ENCODE measurements at places on chromosomes 5 and 9.
A peak's percentile ranks its signal among the peaks of the same experiment; 100 is the strongest.

- no peak for DNase-seq
Measured at GRCh38 chr9:98087420-98088354, 31.2 kb downstream of the NANS start.

DNA sequence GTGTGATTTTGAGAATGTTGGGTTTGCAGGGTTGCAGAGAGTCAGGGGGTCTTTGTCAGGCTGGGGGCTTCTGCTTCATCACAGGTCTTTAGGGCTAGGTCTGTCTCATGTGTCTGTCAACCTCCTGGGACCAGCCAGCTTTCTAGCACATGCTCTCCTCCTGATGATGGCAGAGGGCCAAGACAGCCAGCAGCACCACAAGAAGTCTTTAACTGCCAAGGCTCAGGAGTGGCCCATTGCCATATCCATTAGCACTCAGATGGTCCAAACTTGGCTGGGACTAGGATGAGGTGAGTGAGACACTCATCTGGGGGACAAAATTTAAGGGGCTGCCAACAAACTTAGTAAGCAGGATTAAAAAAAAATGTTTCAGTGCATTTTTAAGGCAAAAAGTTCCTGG is 384.2 kb upstream of the CDH10 start:
- DNase-seq, result no peak

GRCh38 chr9:33239921-33240320 is at the start of gene SPINK4:
TSS of gene SPINK4 (plus strand) at chr9:33240167. CDS start at chr9:33240209, 42 bp downstream.
- DNase-seq, result no peak

DNA sequence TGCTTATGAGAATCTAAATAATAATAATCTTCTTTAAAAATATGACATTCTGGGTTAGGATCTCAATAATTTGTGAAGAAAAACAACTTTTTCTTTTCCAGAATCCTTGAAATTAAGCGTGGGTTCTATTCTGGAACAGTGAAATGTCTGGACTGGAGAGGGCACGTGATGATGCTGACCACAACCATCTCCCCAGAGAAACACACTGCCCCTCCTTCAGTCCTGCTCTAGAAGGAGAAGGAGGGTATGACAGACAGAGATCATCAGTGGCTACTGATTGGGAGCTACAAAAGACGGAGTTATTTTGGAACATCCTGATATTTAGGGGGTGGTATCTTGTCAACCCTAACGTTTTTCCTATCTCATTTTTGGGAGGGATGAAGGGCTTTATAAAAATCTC is 40.2 kb downstream of the MEF2C start:
- no peak for DNase-seq

DNA sequence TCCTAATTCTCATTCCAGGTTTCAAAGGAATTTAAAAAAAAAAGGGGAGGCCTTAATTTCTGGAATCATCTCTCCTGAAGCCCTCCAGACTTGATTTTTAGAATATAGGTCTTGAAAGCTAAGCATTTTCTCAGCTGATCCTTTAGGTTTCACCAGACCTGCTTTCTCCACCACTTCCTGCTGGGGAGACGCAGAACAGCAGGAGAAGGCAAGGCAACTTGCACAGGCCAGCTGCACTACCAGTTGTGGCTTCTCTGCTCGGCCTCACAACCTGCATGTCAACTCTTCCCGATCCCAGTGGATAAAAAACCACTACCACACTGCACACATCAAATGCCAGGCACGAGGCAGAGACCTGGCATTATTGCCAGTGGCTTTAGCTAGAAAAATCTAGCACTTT is 119.8 kb downstream of the SIL1 start:
- DNase-seq, result no peak

- peak; percentile 37 for DNase-seq
Measured at GRCh38 chr9:84668196-84669012, 1.1 kb upstream of the NTRK2 start.

DNA sequence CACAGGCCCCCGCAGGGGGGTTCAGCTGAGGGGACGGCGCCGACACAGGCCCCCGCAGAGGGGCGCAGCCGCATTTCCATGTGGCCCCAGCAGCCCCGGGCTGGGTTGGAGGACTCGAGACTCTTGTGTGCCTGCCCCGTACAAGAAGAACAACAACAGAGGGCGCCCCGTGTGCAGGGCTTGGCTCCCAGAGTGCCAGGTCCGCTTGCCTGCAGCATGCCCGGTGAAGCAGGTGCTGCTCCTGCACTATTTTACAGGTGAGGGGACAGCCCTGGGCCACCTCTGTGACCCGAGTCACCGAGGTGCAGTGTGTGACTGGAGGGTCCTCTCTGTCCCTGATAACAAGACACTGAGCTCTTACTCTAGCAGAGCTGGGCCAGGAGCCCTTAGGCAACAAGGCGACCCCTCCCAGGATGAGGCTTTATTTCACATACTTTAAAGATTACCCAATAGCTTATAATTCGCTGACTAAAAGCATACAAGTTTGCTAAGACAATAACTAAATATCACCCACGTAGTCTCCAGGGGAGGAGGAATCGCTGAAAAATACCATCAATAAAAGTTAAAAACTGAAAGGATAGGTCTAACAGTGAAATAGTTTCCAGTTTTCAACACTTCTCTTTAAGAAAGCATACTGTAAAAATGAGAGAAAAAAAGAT is 41.7 kb upstream of the SLC9A3 start:
- no peak for DNase-seq

- peak; percentile 62 for DNase-seq
Measured at GRCh38 chr9:16410601-16411280, 459.7 kb downstream of the BNC2 start.

GRCh38 chr5:139919308-139919707 is 123.7 kb downstream of the PSD2 start:
- DNase-seq, result no peak

- DNase-seq, result no peak
Measured at GRCh38 chr5:149205625-149206523, 64.6 kb downstream of the ABLIM3 start.

GRCh38 chr5:35665096-35665495 is 47.4 kb downstream of the SPEF2 start:
- DNase-seq, result no peak

GRCh38 chr9:124593200-124593599 is 86.0 kb upstream of the NR5A1 start:
- no peak for DNase-seq

- no peak for DNase-seq
Measured at GRCh38 chr9:68949271-68950000, 64.5 kb downstream of the PRKACG start.

GRCh38 chr5:6125781-6126180 is 252.6 kb downstream of the MED10 start:
- no peak for DNase-seq

GRCh38 chr5:142115937-142116614 is 7.5 kb downstream of the NDFIP1 start:
- no peak for DNase-seq

DNA sequence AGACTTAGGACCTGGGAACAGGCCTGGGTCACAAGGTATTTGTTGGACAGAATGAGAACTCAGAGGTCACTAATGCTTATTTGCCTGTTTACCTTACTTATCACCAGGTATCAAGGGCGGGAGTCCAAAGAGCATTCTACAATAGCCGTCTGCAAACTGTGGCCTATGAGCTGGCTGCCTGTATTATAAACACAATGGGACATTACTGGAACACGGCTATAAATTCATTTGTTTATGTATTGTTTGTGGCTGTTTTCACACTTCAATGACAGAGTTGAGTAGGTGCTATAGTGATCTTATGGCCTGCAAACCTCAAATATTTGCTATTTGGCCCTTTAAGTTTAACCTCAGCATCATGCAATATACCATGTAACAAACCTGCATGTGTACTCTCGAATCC is 76.6 kb upstream of the ASTN2 start:
- DNase-seq, result no peak

DNA sequence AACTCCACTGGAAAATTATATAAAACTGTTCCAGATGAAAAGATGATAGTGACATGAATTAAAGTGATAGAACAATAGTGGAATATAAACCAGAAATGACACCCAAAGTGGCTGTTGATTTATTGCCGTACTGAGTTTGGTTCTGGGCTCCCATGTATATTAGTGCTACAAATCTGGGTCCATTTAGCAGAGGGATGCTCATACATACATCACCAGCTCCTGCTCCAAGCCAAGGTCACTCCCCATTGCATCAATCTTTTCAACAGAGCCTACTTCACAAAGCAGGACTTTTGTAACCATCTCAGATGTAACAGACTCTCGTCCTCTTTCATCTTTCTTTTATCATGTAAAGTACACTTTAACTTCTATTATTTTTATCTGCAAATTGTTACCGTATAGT is 208.6 kb downstream of the GAPVD1 start:
- DNase-seq, result no peak

GRCh38 chr5:160221082-160221481 is 8.2 kb upstream of the FABP6 start:
- DNase-seq, result no peak

DNA sequence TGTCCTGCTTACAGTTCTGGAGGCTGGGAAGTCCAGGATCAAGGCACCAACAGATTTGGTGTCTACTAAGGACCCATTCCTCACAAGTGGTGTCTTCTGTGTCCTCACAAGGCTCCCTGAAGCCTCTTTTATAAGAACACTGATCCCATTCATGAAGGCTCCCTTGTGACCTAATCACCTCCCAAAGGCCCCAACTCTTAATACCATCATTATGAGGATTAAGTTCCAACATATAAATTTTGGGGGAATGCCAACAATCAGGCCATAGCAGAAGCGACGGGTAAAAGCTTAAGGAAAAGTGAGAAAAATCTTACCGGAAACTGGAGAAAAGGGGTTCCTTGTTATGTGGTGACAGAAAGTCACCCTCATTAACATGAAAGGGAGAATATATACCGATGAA is 11.2 kb downstream of the CTNNAL1 start:
- no peak for DNase-seq

- peak; percentile 57 for DNase-seq
Measured at GRCh38 chr9:114718801-114719221, 36.8 kb upstream of the TEX48 start.

GRCh38 chr5:177531209-177531940 is 14.6 kb upstream of the DDX41 start:
- no peak for DNase-seq

GRCh38 chr5:149289301-149289700 is 17.6 kb downstream of the AFAP1L1 start:
- DNase-seq, result no peak

DNA sequence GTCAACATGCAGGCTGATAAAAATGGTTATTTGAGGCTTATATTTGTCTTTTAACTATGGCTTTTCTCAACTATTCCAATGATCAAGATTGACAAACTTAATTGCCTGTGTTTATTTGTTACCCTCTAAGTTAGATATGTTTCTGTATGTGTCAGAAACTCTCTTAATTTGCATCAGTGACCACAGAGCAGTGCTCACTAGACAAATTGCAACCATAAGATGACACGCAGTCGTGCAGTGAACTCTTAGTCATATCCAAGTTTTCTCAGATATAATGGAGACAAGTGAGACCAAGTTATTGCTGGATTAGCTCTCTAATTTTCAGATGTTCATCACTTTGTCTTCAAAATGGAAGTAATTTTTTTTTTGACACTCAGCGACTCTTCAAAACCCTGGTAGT is 342.2 kb upstream of the RFX3 start:
- DNase-seq, result no peak

DNA sequence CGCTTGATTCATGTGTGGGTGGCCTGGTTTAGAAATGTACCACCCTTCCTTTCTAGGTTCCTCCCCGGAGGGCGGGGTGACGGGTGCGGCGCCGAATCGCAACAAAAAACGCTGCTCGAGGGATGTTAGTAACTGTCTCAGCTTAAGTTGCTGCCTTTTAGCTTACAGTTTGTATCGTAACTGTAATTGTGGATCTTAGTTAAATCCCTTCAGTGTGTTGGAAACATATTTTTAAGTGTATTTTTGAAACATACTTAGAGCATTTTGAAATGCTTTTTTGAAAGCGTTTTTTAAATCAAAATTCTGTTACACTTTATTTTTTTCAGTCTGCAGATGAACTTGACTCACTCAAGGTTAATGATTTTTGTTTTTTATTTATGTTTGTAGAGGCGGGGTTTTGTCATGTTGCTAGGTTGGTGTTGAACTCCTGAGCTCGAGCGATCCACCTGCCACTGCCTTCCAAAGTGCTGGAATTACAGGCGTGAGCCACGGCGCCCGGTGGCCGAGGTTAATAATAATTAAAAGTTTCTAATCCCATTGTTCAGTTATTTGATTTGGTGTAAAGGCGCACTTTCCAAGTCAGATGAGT is 997 bp upstream of the CHD1 start:
- DNase-seq, result peak; percentile 18

DNA sequence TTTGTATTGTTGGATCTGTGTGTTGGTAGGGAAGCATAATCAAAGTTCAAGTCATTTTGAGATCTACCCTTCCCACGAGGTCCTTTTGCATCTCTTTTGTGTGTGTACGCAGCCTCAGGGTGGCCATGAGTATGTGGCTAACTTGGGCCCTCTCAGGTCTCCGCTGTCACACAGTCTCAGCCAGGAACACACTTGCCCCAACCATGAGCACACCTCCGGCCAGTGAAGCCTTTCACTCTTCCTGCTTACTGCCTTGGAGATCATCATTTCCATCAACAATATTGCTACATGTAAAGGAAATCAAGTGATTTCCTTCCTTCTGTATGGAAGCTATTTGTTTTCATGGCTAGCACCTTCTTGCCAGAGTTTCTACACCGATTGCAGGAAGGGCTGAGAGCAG is 13.9 kb downstream of the ZNF346 start:
- no peak for DNase-seq

DNA sequence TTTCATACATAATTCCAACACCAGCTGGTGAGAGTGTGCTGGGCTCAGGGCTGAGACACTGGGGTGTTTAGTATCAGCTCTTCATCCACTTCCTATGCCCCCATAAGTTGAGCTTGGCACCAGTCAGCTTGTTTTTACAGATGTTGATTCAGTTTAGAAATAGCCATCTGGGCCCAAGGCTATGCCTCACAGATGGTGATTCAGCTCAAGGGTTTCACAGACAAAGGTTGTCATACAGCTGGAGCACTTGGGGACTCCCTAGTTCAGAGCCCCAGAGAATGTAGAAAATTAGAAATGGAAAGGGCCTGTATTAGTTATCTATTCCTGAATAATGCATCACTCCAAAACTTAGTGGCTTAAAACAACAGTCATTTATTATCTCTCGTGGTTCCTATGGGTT is 10.3 kb upstream of the CRHBP start:
- DNase-seq, result no peak

GRCh38 chr5:54317511-54318260 is 7.3 kb upstream of the ARL15 start:
- DNase-seq, result no peak

- DNase-seq, result no peak
Measured at GRCh38 chr9:127722055-127722745, 6.3 kb downstream of the TTC16 start.

DNA sequence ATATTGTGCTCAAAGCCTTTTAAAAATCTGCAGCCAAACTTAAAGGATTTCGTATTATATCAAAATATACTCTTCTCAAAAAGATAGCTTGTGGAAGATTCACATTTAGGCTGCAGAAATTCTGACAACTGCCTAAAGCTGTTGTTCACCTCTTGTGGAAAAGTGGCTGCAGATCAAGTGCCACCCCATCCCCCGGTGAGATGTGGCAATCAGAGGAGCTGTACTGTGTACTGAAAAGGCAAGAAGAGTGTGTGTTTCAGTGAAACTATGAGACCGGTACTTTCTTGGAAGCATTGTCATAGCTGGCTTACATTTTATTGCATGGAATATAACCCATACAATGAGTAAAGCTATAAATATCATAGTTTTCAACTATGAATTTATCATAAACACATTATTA is 64.3 kb downstream of the CDH18 start:
- no peak for DNase-seq
